ENCODE measurements at places on chromosomes 5 and 9.

GRCh38 chr5:178670351-178670885 is 43.6 kb upstream of the CLK4 start:
- no peak for DNase-seq

DNA sequence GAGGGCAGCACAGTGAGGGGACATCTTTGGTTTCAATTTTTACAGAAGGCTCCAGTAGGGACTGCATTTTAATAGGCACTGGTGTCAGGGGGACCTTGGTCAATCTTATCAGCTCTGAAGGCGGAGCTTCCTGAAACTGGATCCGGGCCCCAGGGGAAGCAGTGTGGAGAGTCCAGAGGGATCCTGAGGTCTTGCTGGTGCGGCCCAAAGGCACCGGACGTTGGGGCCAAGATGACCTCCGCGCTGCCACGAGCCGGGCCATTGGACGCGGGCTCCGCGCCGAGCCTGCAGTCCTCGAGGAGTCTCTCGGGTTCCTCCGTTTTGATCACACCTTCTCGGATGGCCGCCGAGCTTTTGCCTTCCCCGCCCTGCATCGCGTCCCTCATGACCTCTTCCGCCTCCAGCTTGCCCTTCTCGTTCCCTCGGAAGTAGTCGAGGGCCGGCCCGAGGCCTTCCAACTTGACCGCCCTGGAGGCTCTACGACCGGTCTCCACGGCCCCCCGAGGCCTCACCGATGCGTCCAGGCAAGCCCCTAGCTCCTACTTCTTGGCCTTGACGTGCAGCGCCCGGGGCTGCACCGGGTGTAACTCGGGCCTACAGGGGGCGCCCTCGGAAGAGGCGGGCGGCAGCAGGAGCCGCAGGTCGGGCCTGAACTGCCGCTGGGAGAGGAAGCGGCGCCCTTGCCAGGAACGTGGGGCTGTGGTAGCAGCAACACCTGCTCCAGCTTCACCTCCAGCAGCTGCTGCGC is 18.8 kb downstream of the C5orf52 start:
- DNase-seq = no peak

- no peak for DNase-seq
These were observed 447.8 kb downstream of the PLK2 start for GRCh38 chr5:58012102-58012501.

- DNase-seq = no peak
These were observed 44.7 kb downstream of the GOLM1 start for GRCh38 chr9:86054695-86055094.

GRCh38 chr9:83430681-83431080 is 107.5 kb downstream of the FRMD3 start:
- no peak for DNase-seq

DNA sequence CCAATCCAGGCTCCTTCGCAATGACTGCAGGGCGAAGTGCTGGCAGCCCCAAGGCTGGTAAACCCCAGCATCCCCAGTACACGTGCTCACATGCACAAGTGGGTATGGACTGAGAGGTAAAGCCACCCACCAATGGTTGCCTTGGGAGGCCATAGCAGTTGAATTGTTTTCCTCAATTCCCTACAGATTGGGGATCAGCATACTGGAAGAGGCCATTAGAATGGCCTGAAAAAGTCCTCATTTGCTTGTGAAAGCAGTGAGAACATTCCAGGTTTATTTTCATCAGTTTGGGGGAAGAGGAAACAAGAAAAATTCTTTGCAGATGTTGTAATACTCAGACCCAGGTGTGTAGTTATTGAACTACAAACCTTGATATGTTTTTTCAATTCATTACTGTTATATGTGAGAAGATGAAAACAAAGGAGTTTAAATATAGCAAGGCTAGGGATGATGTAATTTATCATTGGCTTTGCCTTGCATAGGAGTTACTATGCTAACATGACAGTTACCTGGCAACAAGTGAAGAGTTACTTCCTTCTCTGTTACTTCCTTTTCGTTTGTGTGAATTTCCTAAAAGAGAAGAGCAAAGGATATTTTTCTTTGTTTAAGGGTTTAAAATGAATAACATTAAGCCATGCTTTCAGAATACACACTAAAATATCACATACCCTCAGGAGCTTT is 36.4 kb downstream of the MTMR12 start:
- DNase-seq = peak; percentile 39

DNA sequence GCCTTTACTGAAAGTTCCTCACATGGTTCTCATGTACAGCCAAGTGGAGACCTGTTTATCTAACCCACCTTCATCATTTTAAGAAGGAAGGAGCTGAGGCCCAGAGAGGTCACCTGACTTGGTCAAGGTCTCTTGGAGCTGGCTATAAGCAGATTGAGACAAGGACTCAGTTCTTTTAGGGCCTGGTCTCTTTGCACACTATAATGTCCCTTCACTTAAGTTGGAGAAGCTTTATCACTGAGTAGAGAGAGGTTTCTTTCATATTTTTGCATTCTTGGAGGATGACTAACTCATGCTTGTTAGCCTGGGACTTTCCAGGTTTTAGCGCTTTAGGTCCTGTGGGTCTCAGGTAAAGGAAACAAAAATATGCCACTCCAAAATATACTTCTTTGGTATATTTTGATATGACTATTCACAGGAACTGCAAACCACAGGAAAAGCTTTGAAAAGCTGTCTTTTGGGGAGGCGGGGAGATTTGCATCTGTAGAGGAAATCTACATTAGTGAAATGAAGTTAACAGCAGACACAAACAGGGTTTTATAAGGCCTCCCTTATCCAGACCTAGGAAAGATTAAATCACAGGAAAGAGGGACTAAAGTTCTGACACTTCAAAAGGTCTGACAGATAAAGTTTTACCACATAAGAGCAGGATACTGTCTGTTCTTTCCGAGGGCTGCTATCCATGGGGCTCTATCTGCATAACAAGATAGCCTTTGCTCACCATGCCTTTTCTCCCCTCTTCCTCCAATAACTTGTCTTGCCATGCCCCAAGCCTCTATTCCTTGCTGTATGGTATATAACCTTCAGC is 95.8 kb upstream of the ANKRD55 start:
- DNase-seq = no peak
